ENCODE measurements at places on chromosomes 6 and 20. TPM values are rescaled to one million over a fixed set of nuclear protein-coding genes. Genes with fewer than 3 reads are reported as not detected.

GRCh38 chr20:46562373-46563169, 12.1 kb upstream of the OCSTAMP start:
- DNase-seq, result peak; percentile 69

DNA sequence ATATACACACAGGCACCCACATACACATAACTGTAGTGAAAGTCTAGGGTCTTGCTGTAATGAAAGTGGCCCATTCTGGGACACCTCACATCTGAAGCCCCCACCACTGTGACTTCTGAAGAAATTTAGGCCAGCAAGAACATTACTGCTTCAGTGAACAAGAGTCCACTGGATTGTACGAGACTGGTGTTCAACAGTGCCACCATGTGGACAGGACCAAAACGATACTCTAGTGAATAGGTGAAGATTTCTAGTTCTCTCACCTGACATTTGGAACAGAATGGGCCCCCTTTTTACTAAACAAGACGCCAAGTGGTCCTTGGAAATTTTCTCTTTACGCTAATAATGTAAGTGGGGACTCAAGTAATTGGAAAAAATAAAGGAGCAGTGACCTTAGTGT, 156.9 kb downstream of the MAFB start:
- peak; percentile 11 for DNase-seq

DNA sequence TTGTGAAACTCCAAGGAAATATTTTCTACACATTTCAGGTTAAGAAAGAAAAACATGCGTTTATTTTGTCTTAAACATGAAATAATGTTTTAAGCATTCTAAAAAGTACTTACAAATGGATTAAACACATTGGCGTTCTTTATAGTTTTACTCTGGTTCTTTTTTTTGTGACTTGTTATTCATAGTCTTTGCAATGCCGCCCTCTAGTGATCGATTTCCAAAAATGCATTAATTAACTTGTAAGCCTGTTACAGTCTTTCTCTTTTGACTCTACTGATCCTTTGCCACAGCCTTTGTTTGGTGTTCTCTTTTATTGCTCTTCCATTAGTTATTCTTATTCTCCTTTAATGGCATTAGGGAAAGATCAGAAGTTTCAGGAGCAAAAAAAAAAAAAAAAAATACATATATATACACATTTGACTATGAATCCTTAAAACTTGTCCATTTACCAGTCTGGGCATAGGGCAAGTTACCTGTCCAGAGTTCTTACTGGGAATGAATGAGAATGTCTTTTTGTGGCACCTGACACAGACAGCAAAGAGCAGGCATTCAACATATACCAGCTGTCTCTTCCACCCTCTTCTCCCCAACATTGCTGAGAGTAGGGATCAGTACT, 59.9 kb downstream of the MACROD2 start:
- DNase-seq, result peak; percentile 19

WFDC9 gene
- total RNA-seq, result not detected

All from Daoy (cell line).